ENCODE measurements at places on chromosomes 7 and 10. TPM values are rescaled to one million over a fixed set of nuclear protein-coding genes. Genes with fewer than 3 reads are reported as not detected.

The MINDY4 gene
- 8.1 TPM for total RNA-seq

The SUPV3L1 gene
- 23.3 TPM for total RNA-seq

The FEZF1 gene
- total RNA-seq = not detected

The SLC26A3 gene
- total RNA-seq = not detected

The CCM2 gene
- total RNA-seq = 45.9 TPM

The SPDYE9 gene
- total RNA-seq = not detected

The FAM25G gene
- not detected for total RNA-seq

The NYAP1 gene
- total RNA-seq = 0.13 TPM

The PALD1 gene
- total RNA-seq = 11.6 TPM

The PDCD11 gene
- total RNA-seq = 23.6 TPM

The PRKCQ gene
- not detected for total RNA-seq

The ZNF239 gene
- total RNA-seq = 3.4 TPM

The SCIN gene
- total RNA-seq = under 0.01 TPM

The TMEM229A gene
- total RNA-seq = 0.13 TPM

The PSPH gene
- 40.6 TPM for total RNA-seq

The CPA2 gene
- total RNA-seq = not detected

The SPDYE5 gene
- not detected for total RNA-seq

The MMP21 gene
- not detected for total RNA-seq

The TAS2R41 gene
- not detected for total RNA-seq

The FGFR2 gene
- 0.06 TPM for total RNA-seq

The ECD gene
- 20.7 TPM for total RNA-seq

The ZNF679 gene
- not detected for total RNA-seq

The NKX6-2 gene
- total RNA-seq = not detected

The GPR37 gene
- total RNA-seq = 2.4 TPM

The FANK1 gene
- total RNA-seq = 5.7 TPM

The DMBT1 gene
- total RNA-seq = 0.06 TPM

The BNIP3 gene
- total RNA-seq = 66.3 TPM

The PGAM2 gene
- total RNA-seq = 1.2 TPM

The RARRES2 gene
- not detected for total RNA-seq

The C10orf105 gene
- under 0.01 TPM for total RNA-seq

The MSS51 gene
- 1.2 TPM for total RNA-seq

The FKBP14 gene
- total RNA-seq = 31.7 TPM

The GTPBP10 gene
- total RNA-seq = 14.4 TPM

The LRRC18 gene
- total RNA-seq = not detected

The PPP1R3C gene
- 124 TPM for total RNA-seq

The ANKRD61 gene
- total RNA-seq = 0.26 TPM

The C7orf57 gene
- total RNA-seq = not detected

The FAM25C gene
- total RNA-seq = not detected

The SFRP5 gene
- total RNA-seq = not detected

The OR9A2 gene
- total RNA-seq = not detected
